ENCODE measurements at places on chromosomes 7 and 10.
A peak's percentile ranks its signal among the peaks of the same experiment; 100 is the strongest.

- no peak for DNase-seq
These were observed 95.2 kb upstream of the EGR2 start for GRCh38 chr10:62911210-62911963.

DNA sequence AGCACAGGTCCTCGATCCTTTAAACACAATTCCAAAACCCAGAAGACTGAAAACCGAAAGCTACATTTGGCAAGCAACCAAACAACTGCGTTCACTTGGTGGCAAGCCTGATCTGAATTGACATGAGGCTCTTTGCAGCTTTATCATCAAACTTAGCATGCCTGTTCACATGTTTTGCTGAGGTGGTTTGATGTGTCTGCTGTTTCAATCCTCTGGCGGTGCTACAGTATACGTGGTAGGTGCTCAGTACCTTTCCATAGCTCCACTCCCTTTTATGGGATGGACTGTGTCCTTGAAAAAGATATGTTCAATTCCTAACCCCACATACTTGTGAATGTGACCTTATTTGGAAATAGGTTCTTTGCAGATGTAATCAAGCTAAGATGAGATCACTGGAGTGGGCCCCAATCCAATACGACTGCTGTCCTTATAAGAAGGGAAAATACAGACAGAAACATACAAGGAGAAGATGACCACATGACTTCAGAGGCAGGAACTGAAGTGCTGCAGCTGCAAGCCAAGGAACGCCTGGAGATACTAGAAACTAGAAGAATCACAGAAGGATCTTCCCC is 33.4 kb downstream of the CCDC6 start:
- peak; percentile 29 for DNase-seq

GRCh38 chr10:17504547-17505245 is 50.3 kb upstream of the ST8SIA6 start:
- DNase-seq: no peak

GRCh38 chr7:15470825-15471668 is 90.8 kb downstream of the AGMO start:
- no peak for DNase-seq

GRCh38 chr10:118978998-118979350 is 50.5 kb upstream of the NANOS1 start:
- DNase-seq: no peak

DNA sequence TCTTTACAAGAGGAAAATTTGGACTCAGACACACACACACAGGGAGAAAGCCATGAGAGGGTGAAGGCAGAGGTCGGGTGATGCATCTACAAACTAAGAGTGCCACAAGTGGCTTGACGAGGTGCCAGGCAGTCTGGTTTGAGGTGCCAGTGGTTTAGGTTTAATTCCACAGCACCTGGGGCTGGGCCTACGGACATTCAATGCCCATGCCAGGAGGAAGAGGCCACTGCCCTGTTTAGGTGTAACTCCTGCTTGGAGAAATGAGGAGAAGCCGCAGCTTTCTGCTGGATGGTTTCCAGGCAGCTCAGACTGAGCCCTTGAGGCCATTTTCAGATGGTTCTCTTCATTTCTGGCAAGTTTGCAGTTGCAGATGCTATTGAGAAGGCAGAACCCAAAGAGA is 83.6 kb downstream of the HTR5A start:
- DNase-seq: no peak

GRCh38 chr10:29243750-29244149 is 45.1 kb upstream of the LYZL1 start:
- no peak for DNase-seq

DNA sequence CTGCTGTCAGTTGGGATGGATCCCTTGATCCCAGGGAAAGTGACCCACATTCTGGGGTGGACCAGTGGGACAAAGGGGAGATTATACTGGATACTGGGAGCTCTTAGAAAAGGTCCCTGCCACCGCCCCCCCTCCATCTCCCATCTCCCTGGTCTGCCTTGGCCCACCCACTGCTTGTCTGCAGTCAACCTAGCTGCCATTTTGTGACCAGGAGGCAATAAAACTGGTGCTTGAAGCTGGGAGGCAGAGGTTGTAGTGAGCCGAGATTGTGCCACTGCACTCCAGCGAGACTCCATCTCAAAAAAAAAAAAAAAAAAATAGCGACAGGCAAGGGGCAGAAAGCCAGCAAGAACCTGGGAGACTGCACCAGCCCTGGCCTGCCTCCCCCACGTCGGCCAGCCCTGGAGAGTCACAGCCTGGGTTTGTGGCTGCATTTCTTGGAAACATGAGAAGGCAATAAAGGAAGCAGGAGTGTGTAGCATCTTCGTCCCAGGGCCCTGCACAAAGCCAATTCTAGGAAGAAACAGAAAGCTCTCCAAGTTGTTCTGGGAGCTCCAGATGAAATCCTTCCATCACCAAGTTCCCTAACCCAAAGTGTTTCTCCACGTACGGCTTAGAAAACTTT is 4.7 kb upstream of the ARPC1B start:
- no peak for DNase-seq

DNA sequence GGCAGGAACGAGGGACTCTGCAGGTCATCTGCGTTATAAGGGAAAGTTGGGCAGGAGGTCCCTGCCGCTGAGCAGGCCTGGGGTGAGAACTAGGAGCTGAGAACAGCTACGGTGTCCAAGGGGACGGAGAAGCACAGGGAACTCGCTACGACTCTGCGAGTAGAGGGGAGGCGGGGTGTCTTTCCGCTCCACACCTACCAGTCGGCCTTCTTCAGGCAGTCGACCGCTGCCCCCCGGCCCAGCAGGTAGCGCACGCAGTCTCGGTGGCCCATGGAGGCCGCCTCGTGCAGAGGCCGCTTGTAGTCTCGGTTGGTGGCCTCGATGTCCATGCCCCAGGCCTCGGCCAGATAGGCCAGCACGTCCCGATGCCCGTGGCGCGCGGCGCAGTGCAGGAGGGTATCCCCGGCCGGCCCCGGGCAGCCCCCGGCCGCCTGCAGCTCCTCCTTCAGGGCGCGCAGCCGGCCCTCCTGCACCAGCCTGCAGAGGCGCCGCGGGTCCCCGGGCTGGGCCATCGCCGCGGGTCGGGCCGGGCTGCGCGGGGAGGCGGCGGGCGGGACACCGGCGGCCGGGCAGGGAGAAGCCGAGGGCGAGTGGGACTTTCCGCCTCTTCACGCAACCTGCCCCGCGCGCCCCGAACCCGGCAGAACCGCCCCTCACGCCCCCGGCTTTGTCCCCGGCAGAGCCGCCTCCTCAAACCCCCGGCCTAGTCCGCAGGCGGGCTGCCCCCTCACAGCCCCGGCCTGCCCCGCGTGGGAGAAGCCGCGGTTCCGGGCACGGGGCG is 660 bp downstream of the ANKRD16 start:
- DNase-seq: peak; percentile 61

DNA sequence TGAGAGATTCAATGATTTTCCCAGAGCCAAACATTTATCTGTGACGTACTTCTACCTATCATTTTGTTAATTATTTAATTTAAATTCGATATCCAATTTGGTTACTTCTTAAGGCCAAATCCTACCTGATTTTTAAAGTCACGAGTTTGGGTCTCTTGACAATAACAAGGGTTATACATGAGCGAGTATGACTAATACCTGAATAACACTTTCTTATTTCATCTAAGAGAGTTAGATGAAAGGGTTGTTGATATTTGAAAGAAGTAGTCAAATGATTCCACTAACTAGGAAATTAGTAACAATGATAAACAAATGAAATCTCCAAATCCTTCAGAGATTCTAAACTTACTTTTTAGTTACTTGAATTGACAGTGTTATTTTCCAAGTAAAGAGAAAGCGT is 1086.9 kb downstream of the XPNPEP1 start:
- no peak for DNase-seq

GRCh38 chr7:115493381-115493780 is 537.2 kb downstream of the TFEC start:
- no peak for DNase-seq

- no peak for DNase-seq
These were observed 182.0 kb downstream of the RPS24 start for GRCh38 chr10:78215645-78216044.

DNA sequence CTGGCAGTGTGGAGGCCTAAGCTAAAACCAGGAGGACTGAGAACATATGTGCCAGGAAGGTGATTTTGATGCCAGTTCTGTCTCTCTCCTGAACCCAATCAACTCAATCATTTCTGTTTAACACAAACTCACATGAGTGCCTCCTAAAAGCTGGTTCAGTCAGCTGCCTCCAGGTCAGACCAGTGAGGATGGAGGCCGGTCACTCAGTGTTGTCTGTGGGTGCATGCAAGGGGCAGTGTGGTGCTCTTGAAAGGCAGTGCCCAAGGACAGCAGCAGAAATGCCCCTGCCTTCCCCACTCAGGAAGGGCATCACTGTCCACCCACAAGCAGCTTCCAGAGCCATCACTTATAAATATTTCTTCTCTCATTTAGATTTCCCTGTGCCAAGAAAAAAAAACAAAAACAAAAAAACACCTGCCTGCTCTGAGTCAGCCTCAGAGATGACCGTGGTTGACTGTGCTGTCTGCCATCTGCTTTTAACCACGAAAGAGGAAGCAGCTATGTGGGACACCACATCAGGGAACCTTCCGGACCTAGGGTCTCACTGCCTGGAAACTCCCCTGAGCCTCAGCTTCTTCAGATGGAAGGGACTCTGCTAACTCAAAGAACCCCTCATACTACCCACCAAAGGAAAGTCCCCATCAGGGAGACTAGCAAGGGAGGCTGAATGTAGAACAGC is 39.1 kb downstream of the VOPP1 start:
- peak; percentile 97 for DNase-seq

DNA sequence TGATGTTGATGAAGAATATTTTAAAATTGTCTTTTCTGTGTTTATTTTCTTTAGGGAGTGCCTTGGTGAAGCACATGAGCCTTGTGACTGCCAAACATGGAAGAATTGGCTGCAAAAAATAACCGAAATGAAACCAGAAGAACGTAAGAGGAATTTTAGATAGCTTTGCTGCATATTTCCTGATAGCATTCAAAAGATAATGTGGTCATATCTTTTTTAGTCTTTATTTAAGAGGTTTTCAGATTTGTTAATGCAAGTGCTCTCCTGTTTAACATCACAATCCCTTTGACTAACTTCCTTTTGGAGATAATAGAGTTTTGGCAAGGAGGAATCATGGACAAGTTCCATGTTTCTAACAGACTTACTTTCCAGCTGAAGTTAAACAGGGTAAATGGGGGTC is 85.2 kb upstream of the GATAD1 start:
- no peak for DNase-seq

- no peak for DNase-seq
These were observed 58.1 kb downstream of the UNCX start for GRCh38 chr7:1290679-1291356.

DNA sequence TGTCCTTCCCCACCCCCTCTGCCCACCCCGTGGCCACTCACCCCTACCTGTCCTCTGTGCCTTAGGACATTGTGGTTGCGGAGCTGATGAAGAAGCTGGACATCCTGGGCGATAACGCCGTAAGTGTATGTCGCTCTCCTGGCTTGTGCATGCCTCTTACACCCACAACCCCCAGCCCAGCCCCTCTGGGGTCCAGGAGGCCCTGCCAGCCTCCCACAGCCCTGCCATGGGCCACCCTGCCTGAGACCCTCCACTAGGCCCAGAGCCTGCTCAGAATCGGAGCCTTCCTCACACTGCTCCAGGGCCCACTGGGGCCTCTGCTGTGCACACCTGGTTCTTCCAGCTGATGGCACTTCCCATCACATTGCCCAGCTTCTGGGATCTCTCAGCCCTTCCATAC is 36.8 kb upstream of the DPYSL4 start:
- no peak for DNase-seq
